NCI-H524 (cell line): ENCODE measurements at places on chromosomes 11 and 22.

DNA sequence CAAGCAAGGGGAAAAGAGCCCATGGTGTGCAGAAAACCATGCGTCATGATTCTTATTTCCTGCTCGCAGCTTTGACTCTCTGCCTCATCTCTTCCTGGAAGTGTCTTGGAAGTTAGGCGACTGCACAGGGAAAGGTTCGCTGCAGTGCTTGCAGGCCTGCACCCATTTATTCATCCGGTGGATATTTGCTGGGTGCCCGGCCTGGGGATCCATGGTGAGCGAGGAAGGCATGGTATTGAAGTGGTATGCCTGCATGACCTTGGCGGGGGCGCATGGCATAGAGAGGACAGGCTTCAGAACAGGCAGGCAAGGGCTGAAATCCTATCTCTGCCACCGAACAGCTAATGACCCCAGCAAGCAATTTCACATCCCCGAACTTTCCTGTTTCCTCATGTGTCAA is 40.6 kb downstream of the FAM83F start:
- no peak for DNase-seq

GRCh38 chr22:44451016-44451415 is 47.0 kb downstream of the RTL6 start:
- no peak for DNase-seq

GRCh38 chr11:13550761-13551160 is 55.0 kb upstream of the PTH start:
- no peak for DNase-seq

DNA sequence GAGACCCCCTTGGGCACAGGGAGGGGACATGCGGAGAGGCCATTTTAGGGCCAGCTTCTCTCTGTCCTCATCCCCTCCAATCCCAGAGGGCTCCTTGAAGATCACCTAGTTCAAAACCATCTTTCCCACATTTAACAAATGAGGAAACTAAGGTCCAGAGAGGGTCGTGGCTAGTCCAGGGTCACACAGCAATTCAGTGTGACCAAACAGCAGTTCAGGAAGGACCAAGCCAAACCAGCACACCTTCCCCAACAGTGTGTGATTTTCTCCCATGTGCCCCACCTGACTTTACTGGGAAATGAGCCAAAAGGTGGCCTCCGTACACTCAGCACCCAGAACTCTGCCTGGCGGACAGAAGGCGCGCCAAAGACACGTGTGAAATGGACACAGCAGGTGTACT is 51.3 kb downstream of the CACNA1I start:
- no peak for DNase-seq

- DNase-seq, result peak; percentile 88
Observed at GRCh38 chr22:43923631-43924464, at the start of gene PNPLA3. Gene PNPLA3 (plus strand): TSS chr22:43923805. CDS start chr22:43923912, 107 bp downstream.

GRCh38 chr22:48492366-48493320 is 1335.0 kb downstream of the BRD1 start:
- peak; percentile 68 for DNase-seq

DNA sequence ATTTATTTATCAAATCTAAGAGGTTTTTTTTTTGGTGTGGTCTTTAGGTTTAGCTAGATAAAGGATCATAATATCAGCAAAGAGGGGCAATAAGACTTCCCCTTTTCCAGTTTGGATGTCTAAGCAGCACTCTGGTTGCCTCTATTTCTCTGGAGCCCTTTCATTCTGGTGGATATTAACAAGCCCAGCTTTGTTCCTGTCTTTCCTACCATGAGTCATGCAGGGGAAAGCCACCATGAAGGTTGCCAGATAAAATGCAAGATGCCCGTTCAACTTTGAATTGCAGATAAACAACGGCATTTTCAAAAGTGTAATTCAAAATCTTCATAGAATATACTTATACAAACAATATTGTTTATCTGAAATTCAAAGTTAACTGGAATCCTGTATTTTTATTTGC is 143.6 kb downstream of the ADAMTS15 start:
- no peak for DNase-seq

DNA sequence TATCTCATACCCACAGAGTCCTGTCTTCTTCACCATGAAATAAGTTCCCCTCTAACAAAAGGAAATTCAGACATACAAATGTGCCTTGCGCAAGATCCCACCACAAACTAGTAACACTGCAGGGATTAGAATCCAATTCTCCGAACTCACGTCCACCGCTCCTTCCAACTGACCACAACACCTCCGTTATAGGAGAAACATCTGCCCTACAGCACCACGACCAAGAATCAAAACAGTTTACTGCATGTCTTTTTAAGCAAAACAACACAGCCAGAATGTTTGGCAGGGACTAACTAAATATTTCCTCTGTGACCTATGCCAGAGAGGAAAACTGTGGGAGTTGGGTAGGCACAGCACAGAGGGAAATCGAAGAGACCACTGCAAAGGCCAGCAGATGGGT is 72.7 kb upstream of the AKIP1 start:
- no peak for DNase-seq

- no peak for DNase-seq
Observed at GRCh38 chr11:2919837-2920236, 9.4 kb downstream of the PHLDA2 start.

- DNase-seq, result no peak
Observed at GRCh38 chr11:131584785-131585592, 214.6 kb downstream of the NTM start.

GRCh38 chr22:29786031-29786430 is 18.9 kb downstream of the UQCR10 start:
- no peak for DNase-seq

DNA sequence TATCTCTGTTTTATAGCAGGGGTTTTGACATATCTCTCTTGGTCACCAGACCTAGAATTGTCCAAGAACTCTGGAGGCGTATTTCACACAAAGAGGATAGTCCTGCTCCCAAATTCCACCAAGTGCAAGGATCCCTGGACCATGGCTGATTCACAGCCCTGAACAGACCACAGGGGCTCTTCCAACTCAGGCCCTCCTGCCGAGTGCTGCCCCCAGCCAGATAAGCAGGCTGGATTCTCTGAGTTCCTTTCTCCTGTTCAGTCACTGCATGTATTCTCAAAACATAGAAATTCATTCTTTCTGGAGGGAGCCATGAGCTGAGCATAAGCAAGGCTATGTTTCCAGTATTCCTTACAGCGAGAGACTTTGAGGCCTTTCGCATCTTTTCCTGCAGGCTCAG is 13.4 kb upstream of the PLEKHB1 start:
- DNase-seq, result no peak

DNA sequence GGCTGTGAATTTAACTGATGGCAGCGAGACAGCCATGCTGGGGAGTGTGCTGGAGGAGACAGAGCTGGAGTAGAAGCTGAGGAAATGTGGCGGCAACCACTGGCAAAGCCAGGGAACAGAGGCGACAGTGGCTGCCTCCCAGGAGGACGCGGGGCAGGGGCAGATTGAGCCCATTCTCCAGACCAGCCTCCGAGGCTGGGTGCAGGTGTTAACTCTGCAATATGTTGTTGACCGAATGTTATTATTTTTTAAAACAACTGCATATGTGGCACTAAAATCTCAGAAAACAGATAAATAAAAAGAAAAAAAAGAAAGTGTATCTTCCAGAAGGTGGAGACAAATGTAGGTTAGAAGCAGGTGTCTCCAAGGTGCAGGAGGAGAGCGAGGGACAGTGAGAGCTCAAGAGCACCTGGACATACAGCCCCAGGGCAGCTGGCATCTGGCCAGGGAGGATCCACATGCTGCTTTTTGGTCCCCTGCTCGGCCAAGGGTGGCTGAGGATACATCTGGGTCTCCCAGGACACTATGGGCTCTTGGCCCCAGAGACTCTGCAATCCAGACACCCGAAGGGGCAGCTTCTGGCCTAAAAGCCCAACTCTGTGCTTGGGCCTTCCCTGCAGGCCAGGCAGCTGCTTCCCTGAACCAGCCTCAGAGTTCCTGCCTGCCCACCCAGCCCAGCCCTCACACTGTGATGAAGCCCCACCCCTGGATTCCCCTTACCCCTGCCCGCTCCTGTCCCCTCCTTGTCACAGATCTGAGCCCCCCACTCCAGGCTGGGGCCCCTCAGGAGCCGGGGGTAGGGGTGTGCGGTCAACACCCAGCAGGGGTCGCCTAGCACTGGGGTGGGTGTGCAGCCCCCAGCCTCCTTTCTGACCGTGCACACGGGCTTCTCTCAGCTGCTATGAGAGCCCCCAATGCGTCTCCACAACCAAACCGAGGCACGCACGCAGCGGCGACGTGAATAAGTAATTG is 12.9 kb downstream of the RTN4R start:
- no peak for DNase-seq

GRCh38 chr22:44430716-44431115 is 67.3 kb downstream of the RTL6 start:
- DNase-seq, result no peak

DNA sequence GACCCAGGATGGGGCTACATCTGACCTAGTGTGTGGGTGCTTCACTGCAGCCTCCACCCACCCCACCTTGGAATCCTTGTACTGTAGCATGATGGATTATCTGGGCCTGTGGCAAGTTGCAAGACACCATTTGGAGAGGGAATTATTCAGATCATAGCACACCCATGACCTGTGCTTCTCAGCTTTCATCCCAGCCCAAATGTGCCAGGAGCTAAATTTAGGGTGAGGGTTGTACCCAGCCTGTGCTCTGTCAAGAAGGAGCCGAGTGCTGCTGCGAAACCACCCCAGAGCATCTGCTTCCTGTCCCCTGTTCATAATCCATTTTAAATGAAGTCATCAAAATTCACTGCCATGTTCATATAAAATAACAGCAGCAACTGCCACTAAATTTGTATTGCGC is 394.5 kb downstream of the SHANK2 start:
- DNase-seq, result no peak

- no peak for DNase-seq
Observed at GRCh38 chr11:128629516-128630106, 42.3 kb upstream of the ETS1 start.

DNA sequence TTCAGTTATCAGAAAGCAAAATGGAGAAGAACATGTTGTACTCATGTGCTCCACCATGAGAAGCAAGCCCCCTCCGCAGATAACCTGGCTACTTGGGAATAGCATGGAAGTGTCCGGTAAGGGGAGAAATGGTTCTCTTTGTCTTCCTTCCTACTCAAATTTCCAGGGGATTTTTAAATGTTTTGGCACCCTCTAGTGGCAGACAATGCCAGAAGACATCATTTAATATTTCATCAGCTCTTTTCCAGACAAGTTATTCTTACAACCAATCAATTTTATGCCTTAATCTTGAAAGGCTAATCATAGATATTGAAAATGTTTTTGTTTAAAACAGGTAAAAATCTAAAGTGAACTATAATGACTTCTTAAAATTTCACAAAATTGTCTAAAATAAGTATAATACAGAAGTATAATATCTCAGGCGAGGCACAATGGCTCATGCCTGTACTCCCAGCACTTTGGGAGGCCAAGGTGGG is 15.7 kb downstream of the CRTAM start:
- DNase-seq, result peak; percentile 53

DNA sequence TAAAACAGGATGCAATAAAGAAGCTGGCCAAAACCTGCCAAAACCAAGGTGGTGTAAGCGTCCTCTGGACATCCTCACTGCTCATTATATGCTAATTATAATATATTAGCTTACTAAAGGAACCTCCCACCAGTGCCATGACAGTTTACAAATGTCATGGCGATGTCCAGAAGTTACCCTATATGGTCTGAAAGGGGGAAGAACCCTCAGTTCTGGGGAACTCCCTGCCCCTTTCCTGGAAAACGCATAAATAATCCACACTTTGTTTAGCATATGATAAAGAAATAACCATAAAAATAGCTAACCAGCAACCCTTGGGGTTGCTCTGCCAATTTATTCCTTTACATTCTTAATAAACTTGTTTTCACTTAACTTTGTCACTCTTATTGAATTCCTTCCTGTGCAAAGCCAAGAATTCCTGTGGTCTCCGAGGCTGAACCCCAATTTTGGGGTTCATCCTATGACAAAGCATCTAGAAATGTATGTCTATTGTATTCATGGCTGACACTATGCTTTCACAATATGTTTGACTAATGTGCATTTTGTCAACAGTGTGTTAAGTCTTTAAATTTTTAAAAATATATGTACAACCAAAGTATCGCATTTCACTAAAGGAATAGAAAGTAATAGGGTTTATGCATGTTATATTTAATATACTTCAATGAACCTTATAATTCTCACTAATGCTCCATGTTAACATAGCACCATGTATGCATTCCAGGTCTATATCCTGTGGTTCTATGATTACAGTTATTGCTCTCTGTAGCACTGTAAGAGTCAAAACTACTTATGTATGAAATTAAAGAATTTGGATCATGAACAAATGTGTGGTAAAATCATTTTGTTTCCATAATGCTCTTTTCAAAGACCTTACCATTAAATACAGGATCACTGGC is 25.1 kb downstream of the LGR4 start:
- DNase-seq, result no peak

- no peak for DNase-seq
Observed at GRCh38 chr11:13193613-13194012, 84.0 kb upstream of the BMAL1 start.
